Effector memory CD8-positive, alpha-beta T cell (primary cell): ENCODE measurements at places on chromosomes 2 and 18.

DNA sequence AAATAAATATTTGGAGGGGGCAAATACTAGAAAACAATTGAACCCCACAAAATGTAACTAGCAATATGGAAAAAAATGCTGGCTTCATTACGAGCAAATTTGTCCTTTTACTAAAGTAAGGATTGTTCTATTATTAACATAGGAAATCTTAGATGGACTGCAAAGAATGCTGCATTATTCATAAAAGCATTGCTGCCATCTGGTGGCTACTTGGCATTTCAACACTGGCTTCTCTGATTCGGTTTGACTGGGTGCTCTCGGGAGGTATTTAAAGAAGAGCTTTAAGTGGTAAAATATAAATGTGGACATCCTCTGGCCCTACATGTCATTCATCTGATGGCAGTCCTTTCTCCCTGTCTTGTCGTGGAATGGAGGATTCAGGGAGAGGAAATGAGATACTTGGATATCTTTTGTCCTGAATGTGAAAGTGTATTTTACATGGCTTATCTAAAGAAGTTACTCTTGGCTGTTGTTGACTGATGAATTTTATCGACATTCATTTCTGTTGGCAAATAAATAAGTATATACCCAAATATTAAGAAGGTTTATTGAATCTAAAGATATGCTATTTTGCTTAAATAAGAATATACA is 130.2 kb downstream of the ARHGAP15 start:
- peaks cover 69% of the 10 kb centered on the region for H3K4me1 ChIP-seq
- H3K27ac ChIP-seq, result peak overlapping the region; percentile 87
- no peaks in the 10 kb centered on the region for H3K27me3 ChIP-seq
- peak overlapping the region; percentile 65 for H3K4me3 ChIP-seq

GRCh38 chr2:136005462-136006196 is 20.2 kb upstream of the DARS1 start:
- H3K27ac ChIP-seq, result no peak overlapping the region
- peaks cover 13% of the 10 kb centered on the region for H3K36me3 ChIP-seq
- H3K27me3 ChIP-seq, result no peaks in the 10 kb centered on the region
- H3K4me3 ChIP-seq, result no peak overlapping the region

DNA sequence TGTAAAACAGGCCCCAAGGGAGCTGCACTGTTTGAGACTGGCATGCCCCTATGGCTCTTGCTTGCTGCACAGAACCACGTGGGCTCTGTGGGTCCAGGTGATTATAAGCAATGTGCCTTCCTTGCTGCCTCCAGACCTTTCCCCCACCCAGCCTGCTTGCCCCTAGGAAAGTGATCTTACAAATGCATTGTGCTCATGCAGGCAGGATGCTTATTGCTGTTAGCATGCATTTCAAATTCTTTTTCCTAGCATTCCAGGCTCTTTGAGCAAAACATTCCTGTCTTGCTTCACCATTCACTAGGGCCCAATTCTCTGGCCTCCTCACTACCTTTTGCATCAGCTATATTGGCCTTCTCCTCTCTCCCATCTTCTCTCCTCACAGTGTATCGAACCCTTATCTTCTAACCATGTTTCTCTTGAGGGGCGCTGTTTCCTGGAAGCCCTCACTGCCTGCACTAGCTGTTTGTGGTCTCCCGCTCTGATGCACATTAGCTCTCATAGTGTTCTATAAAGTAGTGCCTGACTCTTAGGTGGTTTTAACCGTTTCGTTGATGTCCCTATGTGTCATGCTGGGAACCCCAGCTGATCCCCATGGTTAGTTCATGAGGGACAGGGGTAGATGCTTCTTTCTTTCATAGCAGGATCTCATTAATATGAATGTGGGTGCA is 152.9 kb upstream of the EPAS1 start:
- H3K4me1 ChIP-seq, result peaks cover 17% of the 10 kb centered on the region
- peak overlapping the region; percentile 42 for H3K27ac ChIP-seq
- DNase-seq, result peak; percentile 4
- no peaks in the 10 kb centered on the region for H3K27me3 ChIP-seq
- H3K36me3 ChIP-seq, result peaks cover 5% of the 10 kb centered on the region

DNA sequence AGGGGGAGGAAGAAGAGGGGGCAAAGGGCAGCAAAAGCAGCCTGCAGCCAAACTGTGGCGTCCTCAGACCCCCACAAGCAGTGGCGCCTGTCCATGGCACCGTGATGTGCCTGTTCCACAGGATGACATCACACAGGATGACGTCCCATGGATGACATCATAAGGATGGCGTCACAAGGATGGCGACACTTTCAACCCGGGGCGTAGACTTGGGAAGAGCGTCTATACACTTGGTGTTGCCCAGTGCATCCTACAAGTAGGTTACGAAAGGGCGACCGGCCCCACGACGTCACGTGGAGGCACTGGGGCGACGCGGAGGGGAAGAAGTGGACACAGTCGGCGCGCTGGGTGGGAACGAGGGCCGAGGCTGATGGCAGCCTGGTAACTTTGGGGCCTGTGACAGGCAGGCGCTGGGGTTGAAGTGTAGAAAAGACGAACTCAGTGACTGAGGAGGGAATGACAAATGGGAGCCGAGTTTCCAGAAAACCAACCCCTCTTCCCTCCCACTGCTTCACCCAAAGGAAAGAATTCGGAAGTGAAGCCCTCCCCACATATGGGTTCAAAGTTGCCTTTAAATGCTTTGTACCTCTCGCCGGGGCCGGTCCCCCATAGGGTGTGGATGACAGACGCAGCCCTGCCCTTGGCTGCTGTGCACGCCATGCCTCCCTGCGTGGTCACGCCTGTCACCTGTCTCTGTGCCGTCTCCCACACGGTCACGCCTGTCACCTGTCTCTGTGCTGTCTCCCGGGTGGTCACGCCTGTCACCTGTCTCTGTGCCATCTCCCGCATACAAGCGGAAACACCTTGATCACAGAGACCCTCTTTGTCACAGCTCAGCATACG is 13.4 kb upstream of the KCNG2 start:
- peaks cover 5% of the 10 kb centered on the region for H3K36me3 ChIP-seq
- no peaks in the 10 kb centered on the region for H3K4me1 ChIP-seq
- no peak overlapping the region for H3K4me3 ChIP-seq
- no peak for DNase-seq

GRCh38 chr2:215738351-215738750 is 275.0 kb downstream of the MREG start:
- H3K4me3 ChIP-seq, result no peak overlapping the region
- H3K27me3 ChIP-seq, result peaks cover 14% of the 10 kb centered on the region
- H3K4me1 ChIP-seq, result peaks cover 3% of the 10 kb centered on the region
- H3K27ac ChIP-seq, result no peak overlapping the region
- DNase-seq, result no peak
- H3K36me3 ChIP-seq, result peaks cover 2% of the 10 kb centered on the region

- H3K27me3 ChIP-seq, result no peaks in the 10 kb centered on the region
- no peak for DNase-seq
- H3K27ac ChIP-seq, result no peak overlapping the region
These were observed 949.8 kb upstream of the LRATD1 start for GRCh38 chr2:13682540-13683272.

GRCh38 chr2:173171321-173171720 is 95.7 kb downstream of the MAP3K20 start:
- no peak overlapping the region for H3K4me3 ChIP-seq
- no peaks in the 10 kb centered on the region for H3K27me3 ChIP-seq
- H3K36me3 ChIP-seq, result no peaks in the 10 kb centered on the region
- no peaks in the 10 kb centered on the region for H3K4me1 ChIP-seq

DNA sequence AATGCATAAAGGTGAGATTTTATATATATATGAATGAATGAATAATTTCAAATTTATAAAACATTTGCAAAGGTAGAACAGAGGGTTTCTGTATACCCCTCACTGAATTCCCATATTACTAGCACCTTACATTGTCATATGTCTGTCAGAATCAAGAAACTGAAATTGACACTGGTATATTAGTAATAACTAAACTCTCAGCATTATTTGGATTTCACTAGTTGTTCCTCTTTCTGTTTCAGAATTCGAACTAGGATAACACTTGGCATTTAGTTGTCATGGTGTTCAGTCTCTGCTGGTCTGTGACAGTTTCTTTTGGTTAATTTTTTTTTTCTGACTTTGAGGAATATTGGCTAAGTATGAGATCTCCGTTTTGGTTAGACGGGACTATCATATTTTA is 275.9 kb downstream of the DCC start:
- no peak for DNase-seq
- H3K4me1 ChIP-seq, result no peaks in the 10 kb centered on the region
- no peak overlapping the region for H3K4me3 ChIP-seq
- H3K36me3 ChIP-seq, result no peaks in the 10 kb centered on the region
- H3K27me3 ChIP-seq, result no peaks in the 10 kb centered on the region
- H3K27ac ChIP-seq, result no peak overlapping the region

DNA sequence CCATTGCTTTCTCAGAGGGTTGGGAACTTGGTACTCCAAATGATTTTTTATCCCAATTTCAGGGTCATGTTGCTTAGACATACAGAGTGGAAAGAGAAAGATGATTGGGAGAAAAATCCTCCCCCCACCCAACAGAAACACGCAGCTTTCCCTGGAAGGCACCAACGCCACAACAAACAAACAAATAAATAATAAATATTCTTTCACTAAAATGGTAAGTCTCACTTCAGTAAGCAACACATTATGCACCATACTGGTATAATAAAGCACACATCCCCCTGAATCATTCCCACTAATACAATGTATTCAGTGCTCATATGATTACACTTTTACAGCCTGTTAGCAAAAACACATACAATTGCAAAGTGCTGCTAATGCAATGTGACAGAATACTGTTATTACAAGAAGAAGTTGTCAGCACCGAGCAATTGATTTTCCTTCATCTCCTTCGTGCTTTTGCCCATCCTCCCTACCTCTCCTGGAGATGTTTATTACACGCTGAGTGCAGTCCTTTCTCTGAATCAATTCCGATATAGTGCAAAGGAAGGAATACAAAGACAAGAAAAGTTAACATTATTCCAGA is 359.9 kb downstream of the TXNL1 start:
- DNase-seq, result no peak
- no peaks in the 10 kb centered on the region for H3K36me3 ChIP-seq
- H3K4me3 ChIP-seq, result no peak overlapping the region
- H3K27me3 ChIP-seq, result no peaks in the 10 kb centered on the region
- H3K27ac ChIP-seq, result no peak overlapping the region
- H3K4me1 ChIP-seq, result no peaks in the 10 kb centered on the region

GRCh38 chr2:200239216-200239615 is 67.3 kb upstream of the SPATS2L start:
- peaks cover 33% of the 10 kb centered on the region for H3K27me3 ChIP-seq
- no peaks in the 10 kb centered on the region for H3K36me3 ChIP-seq
- no peak overlapping the region for H3K27ac ChIP-seq
- DNase-seq, result no peak
- H3K4me1 ChIP-seq, result no peaks in the 10 kb centered on the region
